ENCODE measurements at places on chromosomes 16 and 17. TPM values are rescaled to one million over a fixed set of nuclear protein-coding genes. Genes with fewer than 3 reads are reported as not detected.

The FBXL16 gene
- total RNA-seq: 0.29 TPM

The SLFN14 gene
- total RNA-seq: not detected

The MLYCD gene
- 3.0 TPM for total RNA-seq

The GAS2L2 gene
- total RNA-seq: 0.52 TPM

The SMYD4 gene
- 7.5 TPM for total RNA-seq

The CCDC154 gene
- total RNA-seq: not detected

The MBTPS1 gene
- 50.1 TPM for total RNA-seq

The TRIM47 gene
- total RNA-seq: 69.5 TPM

The SLC5A10 gene
- not detected for total RNA-seq

The CCL18 gene
- total RNA-seq: not detected

The HCRT gene
- not detected for total RNA-seq

The DLX3 gene
- total RNA-seq: not detected

The ADAMTS18 gene
- not detected for total RNA-seq

The ST6GALNAC1 gene
- 5.3 TPM for total RNA-seq

All from HT-29 (cell line).